NCI-H226 (cell line): ENCODE measurements at places on chromosomes 5 and 9.

DNA sequence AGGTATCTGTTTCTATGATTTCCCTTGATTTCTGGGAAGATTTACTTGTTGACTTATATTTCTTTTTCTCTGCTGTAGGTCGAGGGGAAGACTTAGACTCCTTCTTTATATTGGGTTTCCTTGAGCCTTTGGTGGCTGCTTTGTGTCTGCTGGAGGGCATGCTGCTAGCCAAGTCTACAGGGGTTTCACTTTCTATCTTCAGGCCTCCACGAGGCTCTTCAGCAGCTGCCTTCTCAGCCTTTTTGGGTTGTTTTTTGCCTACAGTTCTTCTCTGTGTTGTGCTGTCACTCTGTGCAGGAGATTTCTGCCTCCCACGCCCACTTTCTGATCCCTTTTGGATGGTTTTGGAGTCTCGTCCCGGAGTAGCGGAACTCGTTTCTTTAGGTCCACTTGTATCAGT lies 23.2 kb downstream of the LEAP2 start:
- no peak for DNase-seq

GRCh38 chr9:123669346-123669745 lies 260.6 kb downstream of the DENND1A start:
- DNase-seq: no peak

DNA sequence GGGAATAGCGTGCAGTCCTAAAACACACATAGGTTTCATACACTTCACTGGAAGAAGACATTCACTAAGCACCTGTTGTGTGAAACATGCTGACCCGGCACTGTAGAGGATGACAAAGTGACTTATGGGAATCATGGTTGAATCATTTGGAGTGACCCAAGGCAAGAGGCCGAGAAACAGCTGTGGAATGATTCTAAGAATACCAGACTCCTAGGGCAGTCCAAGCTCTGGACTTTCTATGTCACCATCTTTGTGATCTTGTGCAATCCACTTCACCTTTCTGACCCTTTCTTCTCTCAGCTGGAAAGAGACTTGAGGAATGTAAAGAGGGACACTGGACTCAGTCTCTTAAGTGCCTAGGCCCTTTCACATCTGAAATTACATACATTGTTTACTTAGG lies 13.1 kb downstream of the MSANTD3 start:
- DNase-seq: no peak

DNA sequence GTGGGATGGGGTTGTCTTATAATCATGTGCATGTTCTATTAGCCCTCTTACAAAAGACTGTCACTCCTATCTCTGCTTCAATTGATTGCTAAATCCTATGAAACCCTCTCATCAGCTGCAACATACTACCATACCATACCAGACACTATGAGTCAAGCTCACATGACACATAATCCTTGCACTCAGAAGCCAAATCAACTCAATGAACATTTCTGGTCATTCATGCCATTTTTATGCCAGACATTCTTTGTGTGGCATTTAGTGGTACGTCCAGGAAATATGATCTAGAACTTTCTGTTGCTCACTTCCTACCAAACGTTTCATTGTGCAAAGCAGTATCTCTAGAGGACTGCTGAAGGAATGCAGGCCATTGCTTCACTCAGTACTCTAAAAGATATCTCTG lies 159.2 kb upstream of the GNA14 start:
- DNase-seq: peak; percentile 89
